ENCODE measurements at places on chromosomes 2 and 18.

GRCh38 chr2:36060133-36060532, 295.4 kb upstream of the CRIM1 start:
- no peak for DNase-seq

DNA sequence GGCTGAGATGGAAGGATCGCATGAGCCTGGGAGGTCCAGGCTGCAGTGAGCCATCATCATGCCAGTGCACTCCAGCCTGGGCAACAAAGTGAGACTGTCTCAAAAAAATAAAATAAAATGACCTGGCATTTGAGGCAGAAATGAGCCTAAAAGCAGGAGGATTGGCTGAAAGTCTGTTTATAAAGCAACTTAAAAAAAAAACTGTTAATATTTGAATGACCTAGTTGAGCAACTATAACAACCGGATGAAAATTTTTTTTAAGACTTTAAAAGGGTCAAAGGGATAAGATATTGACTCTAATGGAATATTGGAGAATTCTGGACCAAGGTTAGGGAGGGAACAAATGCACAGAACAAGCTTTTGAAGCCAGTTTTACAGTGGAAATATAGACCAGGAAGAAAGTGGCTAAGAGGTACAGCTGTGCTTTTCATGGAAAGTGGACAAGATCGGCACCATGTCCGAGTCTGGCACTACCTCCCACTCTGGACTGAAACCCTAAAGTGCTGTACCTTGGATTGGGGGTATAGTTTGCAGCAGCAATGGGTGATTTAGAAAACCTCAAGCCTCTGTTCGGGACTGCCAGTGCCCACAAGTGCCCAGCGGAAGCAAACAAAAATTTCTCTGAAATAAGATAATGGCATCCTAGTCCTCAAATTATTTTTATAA, 33.2 kb upstream of the ELAC1 start:
- no peak for DNase-seq

GRCh38 chr2:237693291-237693994, 66.1 kb downstream of the LRRFIP1 start:
- DNase-seq = no peak

DNA sequence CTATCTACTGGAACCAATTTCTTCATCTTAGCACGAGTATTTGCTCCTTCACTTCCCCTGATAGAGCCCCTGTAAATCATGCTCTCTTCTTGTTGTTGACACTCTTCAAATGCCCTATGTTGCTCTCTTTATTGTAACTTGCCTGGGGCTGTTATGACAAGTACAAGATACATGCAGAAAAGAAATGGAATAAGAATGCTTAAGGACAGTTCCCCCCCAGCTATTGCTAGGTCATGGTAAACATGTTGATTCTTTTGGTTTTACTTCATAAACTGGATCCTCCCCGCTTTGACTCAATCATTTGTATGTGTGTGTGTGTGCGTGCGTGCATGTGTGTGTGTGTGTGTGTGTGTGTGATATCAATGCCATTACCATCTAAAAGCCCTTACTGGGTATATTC, 368.5 kb upstream of the CNTNAP5 start:
- DNase-seq = no peak

GRCh38 chr2:41329040-41329439, 718.8 kb upstream of the PKDCC start:
- no peak for DNase-seq
